NK-92 treated with Interleukin-12 subunit alpha and Interleukin-12 subunit beta, amount 100 ng/mL, for 24 hours (cell line): ENCODE measurements at places on chromosomes 2 and 18.

GRCh38 chr2:219671279-219671678 is 43.8 kb downstream of the SLC4A3 start:
- no peak for DNase-seq

- DNase-seq, result no peak
Observed at GRCh38 chr2:85248773-85249509, 78.8 kb downstream of the TGOLN2 start.

GRCh38 chr18:6569813-6570212 is 155.1 kb upstream of the L3MBTL4 start:
- DNase-seq, result no peak

DNA sequence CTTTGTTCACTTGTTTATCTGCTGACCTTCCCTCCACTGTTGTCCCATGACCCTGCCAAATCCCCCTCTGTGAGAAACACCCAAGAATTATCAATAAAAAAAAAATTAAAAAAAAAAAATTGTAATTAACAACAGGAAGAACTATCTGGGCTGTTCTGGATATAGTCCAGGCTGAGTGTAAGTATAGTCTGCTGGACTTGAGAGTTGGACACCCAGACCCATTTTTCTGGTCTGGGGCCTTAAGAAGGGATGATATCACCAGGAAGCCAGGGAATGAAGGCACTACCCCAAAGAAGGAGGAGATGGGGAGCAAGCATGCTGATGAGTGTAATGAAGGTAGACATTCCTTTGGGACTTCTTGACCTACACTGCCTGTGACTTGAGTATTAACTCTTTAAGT is 72.1 kb upstream of the ZFP36L2 start:
- DNase-seq, result no peak

GRCh38 chr18:816869-817268 is 4.8 kb upstream of the YES1 start:
- no peak for DNase-seq

GRCh38 chr18:49590608-49591007 is 28.8 kb downstream of the LIPG start:
- DNase-seq, result no peak

GRCh38 chr2:144801766-144802165 is 281.8 kb upstream of the ZEB2 start:
- DNase-seq, result no peak

DNA sequence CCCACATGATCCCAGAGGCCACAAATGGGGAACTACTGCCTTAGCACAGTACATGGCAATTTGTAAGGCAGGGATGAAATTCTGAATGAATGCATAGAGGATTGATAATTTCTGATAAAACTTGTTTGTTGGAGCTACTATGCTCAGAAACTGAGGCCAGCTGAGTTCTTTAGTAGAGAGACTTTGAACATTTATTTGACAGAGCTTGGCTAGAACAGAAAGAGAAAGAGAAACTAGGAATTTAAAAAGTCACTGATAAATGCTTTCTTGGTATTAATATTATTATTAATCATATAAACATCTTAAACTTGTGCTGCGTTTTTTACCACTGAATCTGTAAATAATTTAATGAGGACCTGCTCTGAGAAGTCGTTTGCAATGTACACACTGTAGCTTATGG is 923.7 kb upstream of the CNTNAP5 start:
- DNase-seq, result no peak

DNA sequence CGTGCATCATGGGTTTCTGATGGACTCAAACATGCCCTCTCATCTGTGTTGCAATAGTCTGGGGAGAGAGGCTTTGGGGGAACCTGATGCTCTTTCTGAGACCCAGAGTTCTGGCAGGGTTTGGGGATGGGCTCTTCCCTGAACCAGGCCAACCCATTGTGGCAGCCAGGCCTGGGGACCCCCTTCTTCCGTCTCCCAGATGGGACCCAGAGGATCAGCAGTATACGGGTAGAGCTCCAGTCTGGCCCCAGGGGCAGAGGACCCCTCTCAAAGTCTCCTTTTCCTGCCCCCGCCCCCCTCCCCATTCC is 333.7 kb downstream of the DYSF start:
- DNase-seq, result no peak

GRCh38 chr2:131029812-131030211 is 63.4 kb downstream of the FAM168B start:
- DNase-seq, result no peak

DNA sequence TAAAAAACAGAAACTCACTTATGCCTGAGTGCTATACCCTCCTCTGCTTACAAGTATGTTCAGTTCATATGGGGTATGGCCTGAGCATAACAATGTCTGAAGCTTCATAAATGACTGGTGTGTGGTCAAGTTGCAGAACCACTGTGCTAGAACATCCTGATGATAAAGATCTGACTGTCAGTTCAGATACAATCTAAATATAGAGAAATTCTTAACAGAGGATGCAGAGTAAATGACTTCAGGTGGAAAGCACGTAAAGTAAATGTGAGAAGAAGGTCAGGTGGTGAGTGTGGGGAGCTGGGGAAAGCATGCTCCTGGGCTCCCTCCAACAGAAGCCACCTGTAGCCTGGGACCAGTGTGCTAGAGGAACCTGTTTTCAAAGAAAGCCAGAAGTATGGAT is 926.2 kb downstream of the TSN start:
- no peak for DNase-seq

GRCh38 chr2:7837237-7837760 is 844.6 kb upstream of the ID2 start:
- no peak for DNase-seq

DNA sequence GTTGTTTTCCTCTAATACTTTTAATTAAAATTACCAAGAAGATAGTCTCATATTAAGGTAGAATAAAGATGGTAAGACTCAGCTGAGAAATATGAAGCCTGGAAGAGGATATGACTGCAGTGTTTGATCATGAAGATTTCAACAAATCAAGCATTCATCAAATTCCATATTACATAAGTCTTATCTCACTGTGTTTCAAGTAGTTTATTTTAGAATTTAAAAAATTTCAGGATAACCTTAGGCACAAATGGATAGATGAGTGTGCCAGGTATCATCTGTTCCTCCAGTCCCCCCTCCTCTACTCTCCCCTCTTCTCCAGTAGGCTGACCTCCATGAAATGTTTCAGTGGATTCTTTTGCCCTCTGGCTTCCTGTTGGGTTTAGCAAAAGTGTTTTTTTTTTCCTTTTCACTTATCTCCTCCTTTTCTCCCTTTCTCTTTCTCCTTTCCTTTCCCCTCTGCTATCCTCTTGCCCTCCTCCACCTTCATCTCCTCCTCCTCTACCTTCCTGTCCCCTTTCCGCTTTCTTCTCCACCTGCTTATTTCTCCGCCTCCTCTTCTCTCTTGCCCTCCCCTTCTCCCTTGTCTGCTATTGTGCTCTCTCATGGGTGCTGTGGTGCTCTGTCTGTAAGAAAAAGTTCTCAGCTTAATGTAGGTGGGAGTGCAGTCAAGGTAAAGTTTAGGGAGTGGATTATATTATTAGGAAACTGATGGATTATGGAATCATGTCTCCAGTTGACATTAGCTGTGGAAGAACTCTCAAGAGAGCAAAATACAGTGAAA is 72.8 kb downstream of the ABI2 start:
- no peak for DNase-seq

DNA sequence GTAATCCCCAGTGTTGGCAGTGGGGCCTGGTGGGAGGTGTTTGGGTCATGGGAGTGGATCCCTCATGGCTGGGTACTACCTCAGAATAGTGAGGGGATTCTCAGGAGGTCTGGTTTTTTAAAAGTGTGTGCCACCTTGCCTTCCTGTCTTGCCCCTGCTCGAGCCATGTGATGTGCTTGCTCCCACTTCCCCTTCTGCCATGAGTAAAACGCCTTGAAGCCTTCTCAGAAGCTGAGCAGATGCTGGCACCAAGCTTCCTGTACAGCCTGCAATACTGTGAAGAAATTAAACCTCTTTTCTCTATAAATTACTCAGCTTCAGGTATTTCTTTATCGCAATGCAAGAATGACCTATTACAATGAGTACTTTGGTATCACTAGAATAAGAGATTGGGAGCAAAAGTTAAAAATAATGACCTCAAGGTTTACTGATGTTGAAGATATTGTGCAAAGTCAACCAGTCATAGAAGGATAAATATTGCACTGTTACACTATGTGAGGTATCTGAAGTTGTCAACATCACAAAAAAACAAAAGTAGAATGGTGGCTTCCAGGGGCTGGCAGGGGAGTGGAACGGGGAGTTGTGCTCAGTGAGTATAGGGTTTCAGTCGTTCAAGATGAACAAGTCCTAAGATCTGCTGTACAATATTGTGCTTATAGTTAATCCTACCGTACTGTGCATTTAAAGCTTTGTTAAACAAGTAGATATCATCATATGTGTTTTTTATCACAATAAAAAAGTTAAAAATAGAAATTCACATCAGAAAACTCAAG is 938.3 kb upstream of the CNTNAP5 start:
- DNase-seq, result no peak
